ENCODE measurements at places on chromosomes 3 and 15. TPM values are rescaled to one million over a fixed set of nuclear protein-coding genes. Genes with fewer than 3 reads are reported as not detected.

CFAP20DC gene
- total RNA-seq = 0.99 TPM

NLGN1 gene
- 9.1 TPM for total RNA-seq

MRPL47 gene
- 48.4 TPM for total RNA-seq

GPR15 gene
- total RNA-seq = not detected

SEMA3B gene
- total RNA-seq = 15.1 TPM

- DNase-seq = no peak
Measured at GRCh38 chr3:167930453-167930852, 165.3 kb downstream of the GOLIM4 start.

- peak; percentile 57 for DNase-seq
Measured at GRCh38 chr3:121995161-121996137, 26.6 kb downstream of the ILDR1 start.

DNA sequence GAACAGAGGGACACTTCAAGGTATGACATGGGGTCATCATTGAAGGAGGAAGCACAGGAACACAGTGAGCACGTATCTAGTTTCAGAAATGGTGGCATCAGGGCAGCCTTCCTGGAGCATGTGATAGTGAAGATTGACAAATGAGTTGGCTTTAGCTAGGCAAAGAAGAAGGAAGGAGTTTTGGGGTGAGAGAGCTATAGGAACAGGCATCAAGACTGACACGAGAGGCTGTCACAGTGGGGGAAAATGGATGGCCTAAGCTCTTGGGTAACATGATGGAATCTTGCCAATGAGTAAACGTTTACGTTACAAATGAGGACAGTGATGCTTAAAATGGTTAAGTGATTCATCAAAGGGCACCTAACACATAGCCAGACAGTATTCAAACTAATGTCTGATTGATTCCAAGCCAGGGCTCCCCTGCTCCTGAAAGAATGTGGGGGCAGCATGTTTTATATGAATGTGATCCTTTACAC lies 23.1 kb upstream of the GPR171 start:
- DNase-seq = peak; percentile 85

GRCh38 chr3:44036850-44037249 lies 204.8 kb upstream of the TOPAZ1 start:
- DNase-seq = no peak

GRCh38 chr3:131608741-131609140 lies 106.0 kb upstream of the MRPL3 start:
- no peak for DNase-seq

- no peak for DNase-seq
Measured at GRCh38 chr15:72169921-72170611, 27.5 kb downstream of the GRAMD2A start.

GRCh38 chr3:3053974-3054373 lies 56.2 kb downstream of the IL5RA start:
- DNase-seq = no peak

DNA sequence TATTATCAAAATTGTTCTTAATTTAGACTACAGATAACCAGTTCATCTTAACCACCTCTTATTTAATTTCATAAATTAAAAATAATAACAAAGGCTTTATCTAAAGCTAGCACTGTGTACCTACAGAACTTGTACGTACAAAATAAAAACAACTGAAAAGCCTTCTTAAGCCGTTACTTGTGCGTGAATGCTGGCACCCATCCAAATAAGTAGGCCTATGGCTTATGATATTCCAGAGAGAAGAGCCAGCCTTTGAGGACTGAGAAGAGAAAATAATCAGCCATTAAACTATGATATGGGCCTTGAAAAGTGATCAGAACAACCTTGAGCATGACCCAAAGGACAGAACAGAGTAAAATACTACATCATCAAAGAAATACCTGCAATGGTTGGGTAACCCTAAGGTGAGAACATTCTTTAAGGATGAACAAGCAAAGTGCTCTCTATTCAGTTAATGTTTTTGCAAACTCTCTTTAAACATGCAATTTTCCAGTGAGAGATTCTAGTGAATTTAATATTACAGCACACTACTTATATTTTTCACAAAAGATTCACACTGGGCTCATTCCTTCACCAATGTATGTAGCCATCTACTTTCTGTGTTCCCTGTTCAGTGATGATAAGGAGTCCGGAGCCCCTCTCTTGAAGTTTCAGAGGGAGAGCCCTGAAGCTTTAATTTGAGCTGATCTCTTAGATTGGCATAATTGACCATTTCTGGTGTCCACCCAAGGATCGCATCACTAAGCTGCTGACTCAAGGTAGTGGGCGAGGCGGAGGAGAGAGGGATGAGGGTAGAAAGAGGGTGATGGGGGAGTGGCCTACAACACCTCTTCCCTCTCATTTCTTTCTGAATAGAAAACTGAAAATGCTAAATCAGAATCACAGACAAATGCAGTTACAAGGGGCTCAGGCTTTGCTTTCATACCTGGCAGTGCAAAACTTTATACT lies 7.7 kb upstream of the ACTC1 start:
- DNase-seq = no peak

- DNase-seq = peak; percentile 97
Measured at GRCh38 chr3:12679468-12679867, 15.6 kb upstream of the RAF1 start.

- DNase-seq = no peak
Measured at GRCh38 chr3:70281663-70282062, 30.8 kb downstream of the MDFIC2 start.

DNA sequence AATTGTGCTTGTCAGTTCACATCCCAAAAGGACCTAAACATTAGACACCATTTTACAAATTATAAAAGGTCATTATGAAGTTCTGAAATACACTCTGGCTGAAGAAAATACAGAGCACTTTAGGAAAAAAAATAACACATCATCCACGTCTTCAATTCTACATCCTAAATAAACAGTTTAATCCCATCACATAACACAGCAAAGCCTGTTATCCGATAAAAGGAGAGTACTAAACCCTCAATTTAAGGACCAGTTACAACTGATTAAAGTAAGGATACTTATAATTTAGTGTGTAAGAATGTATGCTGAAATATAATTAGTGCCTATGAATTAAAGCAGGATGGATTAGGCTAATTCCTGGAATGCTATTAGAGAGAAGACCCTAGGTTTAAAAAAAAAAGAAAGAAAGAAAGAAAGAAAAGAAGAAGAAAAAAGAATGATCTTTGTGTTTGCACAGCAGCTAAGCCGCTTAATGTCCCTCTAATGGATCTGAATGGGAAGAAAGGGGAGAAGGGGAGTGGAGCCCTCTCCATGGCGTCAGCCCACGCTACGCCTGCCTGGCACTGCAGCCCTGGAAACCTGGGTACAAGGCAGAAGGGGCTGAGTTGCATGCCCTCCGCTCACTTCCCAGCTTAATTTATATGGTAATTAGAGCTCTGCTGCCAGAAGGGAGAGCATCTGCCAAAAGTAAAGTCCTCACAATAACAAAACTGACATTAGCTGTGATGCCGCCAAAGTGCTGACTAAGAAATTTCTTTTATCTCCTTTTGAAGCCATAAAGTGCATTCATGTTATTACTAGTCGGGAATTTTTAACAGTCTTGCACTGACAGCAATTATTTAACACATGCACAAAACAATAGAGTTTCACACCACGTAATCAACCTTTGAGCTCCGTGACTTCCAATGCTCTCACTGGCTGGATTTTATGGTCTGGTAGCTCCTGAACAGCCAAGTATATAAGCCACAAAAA lies 90.0 kb downstream of the FSIP1 start:
- no peak for DNase-seq

DNA sequence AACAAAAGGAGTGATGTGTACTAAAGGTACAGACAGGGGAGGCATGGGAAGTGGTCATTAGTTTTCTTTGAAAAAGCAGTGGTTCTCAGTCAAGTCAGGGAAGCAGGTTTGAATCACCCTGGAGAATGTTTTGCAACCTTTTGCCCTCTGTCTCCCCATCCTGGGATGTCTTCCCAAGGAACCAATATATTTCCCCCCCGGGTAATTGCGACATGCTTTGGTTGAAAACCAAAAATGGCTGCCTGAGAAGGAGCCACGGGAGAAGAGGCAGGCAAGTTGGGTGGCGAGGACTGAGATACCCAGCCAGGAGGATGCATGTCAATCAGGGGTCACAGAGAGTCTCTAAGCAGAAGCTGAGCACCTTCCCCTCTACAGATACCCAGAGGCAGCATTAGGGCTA lies 20.2 kb upstream of the PPP1R2 start:
- no peak for DNase-seq
